ENCODE measurements at places on chromosomes 11 and 22.
A peak's percentile ranks its signal among the peaks of the same experiment; 100 is the strongest.

DNA sequence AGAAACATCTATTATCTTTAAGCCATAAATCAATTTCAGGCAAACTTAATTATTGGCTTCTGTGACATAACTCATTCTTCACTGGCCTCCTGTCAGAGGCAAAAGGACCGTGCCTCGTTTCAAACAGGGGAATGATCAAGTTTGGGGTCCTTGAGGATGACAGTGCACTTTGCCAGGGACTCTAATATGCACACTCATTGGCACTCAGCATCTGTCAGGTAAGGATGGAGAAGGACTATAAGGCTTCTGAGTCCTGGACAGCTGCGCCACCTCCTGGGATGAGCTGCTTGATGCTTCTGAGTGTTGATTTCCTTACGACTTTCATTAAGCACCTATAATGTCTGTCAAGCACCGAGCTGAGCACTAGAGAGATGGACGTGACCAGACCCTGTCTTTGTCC, 20.2 kb downstream of the BPIFC start:
- peak; percentile 19 for DNase-seq

GRCh38 chr11:106695506-106695905, 322.8 kb downstream of the GUCY1A2 start:
- DNase-seq, result no peak

GRCh38 chr11:82458147-82458546, 275.5 kb downstream of the FAM181B start:
- no peak for DNase-seq

GRCh38 chr11:86144846-86145245, 76.0 kb upstream of the PICALM start:
- DNase-seq, result no peak

GRCh38 chr22:32079130-32080089, 36.3 kb downstream of the SLC5A1 start:
- DNase-seq, result no peak

DNA sequence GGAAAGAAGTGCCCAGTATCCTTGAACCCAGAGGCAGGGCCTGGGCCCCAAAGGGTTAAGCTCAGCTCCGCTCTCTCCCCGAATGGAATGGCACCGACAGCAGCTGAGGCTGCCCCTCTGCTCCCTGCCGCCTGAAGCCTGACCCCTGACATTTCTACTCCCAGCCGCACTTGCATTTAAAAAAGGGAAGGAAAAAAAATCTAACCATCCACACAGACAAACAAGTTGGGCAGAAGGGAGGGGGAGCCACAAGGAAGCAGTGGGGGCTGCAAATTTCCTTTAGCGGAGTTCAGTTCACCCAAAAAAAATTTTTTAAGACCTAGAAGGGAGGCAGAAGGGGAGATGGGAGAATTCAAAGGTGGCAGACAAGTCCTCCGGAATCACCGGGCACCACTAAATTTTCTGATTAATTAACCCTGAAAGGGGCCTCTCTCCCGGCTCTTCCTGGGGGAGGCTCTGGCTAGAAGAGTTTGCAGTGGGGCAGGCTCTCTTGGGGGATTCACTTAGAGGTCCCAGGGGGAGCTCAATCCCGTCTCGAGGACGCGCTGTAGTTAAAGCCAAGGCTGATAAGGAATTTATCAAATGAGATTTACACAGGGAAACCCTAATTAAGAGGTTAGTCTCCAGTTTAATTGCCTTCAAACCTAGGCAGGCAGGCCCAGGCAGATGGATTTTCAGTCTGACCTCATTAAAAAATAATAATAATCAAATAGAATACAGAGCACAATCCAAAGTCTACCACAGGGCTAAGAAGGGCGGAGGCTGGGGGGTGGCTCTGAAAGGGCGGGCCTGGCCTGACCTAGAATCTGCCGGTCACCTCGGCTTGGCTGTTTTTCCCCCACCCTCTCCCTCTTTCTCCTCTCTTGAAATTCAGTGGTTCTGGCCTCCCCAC, 25.6 kb downstream of the MN1 start:
- DNase-seq, result no peak

- DNase-seq, result no peak
These were observed 101.7 kb downstream of the ABTB2 start for GRCh38 chr11:34256150-34256549.

DNA sequence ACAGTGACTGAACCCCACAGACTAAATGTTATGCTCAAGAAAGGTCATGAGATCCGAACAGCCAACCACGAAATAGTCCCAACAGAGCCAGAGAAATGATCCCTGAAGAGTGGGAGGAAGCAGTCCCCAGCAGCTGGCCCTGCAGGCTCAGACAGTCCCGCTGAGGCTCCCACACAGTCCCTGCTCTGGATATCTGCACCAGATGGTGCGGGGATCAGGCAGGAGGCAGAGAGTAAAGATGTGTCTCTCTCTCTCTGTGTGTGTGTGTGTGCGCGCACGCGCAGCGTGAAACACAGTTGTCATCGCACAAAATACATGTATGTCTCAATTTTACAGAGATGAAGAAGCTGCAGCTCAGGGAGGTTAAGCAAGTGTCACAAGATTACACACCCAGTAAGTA, 27.9 kb downstream of the GUCY1A2 start:
- no peak for DNase-seq

GRCh38 chr11:5992150-5992549, 5.4 kb upstream of the OR52L1 start:
- no peak for DNase-seq

GRCh38 chr11:117819096-117820040, 5.2 kb downstream of the FXYD2 start:
- no peak for DNase-seq

DNA sequence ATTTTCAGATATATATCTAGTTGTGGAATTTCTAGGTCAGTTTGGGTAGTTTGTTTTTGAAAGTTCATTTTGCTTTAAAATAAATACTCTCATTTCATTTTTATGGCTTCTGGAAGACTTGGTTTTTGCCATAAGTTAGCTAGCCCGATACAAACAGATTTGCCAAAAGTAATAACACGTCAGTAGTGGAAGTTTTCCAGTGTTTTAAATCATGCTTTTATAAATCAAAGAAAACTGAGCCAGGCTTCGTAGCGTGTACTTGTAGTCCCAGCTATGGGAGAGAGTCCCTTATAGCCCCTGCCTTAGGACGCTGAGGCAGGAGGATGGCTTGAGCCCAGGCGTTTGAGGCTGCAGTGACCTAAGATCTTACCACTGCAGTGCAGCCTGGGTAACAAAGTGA, 21.7 kb upstream of the MICALL1 start:
- no peak for DNase-seq

DNA sequence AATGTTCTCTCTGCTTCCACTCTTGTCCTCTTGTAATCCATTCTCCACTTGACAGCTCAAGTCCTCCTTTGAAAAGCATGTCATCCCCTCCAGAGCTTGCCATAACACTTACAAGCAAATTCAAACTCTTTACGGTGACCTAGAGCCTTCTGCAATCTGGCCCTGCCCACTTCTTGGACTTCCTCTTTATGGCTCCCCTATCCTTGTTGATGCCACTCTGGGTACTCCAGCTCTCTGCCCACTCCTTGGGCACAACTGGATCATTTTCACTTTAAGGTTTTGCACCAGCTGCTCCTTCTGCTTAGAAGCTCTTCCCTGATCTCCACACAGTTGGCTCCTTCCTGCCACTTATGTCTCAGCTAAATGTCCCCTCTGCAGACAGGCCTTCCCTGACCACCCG, 217.9 kb downstream of the DSCAML1 start:
- no peak for DNase-seq

DNA sequence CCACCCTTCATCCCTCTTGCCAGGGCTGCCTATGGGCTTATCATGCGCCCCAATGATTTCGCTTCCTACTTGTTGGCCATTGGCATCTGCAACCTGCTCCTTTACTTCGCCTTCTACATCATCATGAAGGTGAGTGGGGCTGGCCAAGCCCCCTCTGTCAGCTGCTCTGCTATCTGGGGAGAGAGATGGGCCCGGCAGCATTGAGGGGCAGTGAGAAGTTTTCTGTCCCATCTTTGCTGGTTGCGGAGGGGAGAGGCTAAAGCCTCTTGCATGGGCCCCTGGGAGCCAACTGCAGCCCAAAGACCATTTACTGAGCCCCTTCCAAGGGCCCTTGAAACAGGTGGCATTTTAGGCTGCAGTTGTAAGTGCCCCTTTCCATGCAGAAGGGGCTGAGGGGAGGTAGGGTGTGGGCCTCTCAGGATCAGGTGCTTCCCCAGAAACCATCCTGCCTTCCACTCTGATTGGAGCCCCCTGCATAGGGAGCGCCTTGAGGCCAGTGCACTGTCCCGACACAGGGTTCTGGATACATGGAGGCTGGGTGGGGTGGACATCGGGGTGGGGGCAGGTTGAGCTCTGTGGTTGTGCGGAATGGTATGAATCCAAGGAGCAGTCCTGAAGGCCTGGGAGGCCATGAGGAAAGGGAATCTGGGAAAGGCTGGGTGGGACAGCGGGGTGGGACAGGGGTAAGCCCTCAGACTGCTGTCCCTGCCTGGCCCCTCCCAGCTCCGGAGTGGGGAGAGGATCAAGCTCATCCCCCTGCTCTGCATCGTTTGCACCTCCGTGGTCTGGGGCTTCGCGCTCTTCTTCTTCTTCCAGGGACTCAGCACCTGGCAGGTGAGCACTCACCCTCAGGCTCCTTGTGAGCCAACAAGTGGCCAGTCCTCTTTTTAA, 5.8 kb upstream of the TAGLN start:
- DNase-seq, result no peak

DNA sequence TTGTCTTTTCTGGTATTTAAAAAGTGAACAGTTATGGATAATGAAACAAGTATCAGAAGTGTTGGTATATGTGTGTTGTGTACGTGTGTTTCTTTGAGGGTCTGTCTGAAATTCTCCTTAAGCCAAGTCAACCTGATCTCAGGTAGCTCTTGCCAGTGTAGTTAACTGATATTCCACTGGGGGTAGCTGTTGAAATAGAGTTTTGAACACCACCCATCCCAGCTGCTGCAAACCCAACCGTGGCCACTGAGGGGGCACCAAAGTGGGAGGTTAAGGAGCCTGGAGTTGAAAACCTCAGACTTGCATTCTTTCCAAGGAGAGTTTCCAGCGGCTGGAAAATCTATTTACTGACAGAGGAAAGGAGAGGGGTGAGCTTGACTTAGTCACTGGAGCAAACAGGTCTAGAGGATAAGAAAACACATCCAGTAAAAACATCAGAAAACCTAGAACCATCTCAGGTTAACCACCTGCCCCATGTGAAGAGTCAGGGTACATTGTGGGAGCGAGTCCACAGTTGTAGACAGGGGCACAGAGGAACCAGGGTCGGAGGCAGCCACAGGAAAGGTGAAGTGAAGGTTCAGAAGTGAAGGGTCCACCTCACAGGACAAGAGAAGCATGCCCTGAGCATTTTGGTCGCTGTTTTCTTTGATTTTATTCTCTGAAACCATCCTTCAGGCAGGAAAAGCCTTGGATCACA, 8.8 kb upstream of the CUL5 start:
- peak; percentile 47 for DNase-seq

DNA sequence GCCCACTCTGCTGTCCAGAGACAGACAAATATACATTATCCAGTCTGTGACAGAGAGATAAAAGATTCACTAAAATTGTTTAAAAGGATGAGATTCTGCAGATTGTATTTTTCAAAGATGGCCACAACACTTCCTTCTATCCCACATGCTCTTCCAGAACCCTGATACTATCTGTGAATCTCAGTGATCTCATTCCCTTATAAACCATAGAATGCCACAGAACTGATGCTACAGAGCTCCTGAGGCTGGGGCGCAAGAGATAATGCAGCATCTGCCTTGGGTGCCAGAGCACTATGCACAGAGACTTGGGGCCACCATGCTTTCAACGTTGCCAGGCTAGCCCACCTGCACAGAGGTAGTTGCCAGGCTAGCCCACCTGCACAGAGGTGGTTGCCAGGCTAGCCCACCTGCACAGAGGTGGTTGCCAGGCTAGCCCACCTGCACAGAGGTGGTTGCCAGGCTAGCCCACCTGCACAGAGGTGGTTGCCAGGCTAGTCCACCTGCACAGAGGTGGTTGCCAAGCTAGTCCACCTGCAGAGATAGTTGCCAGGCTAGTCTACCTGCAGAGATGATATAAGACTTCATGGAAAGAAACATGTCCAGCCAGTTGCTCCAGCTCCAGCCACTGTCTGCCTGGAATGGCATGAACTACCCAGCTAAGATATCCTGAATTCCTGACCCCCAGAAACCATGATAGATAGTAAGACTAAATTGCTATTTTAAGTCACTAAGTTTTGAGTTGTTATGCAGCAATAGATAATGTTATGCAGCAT, 17.6 kb upstream of the SEPTIN5 start:
- DNase-seq, result no peak

- DNase-seq, result no peak
These were observed 11.4 kb downstream of the DNAJB13 start for GRCh38 chr11:73962101-73962705.

DNA sequence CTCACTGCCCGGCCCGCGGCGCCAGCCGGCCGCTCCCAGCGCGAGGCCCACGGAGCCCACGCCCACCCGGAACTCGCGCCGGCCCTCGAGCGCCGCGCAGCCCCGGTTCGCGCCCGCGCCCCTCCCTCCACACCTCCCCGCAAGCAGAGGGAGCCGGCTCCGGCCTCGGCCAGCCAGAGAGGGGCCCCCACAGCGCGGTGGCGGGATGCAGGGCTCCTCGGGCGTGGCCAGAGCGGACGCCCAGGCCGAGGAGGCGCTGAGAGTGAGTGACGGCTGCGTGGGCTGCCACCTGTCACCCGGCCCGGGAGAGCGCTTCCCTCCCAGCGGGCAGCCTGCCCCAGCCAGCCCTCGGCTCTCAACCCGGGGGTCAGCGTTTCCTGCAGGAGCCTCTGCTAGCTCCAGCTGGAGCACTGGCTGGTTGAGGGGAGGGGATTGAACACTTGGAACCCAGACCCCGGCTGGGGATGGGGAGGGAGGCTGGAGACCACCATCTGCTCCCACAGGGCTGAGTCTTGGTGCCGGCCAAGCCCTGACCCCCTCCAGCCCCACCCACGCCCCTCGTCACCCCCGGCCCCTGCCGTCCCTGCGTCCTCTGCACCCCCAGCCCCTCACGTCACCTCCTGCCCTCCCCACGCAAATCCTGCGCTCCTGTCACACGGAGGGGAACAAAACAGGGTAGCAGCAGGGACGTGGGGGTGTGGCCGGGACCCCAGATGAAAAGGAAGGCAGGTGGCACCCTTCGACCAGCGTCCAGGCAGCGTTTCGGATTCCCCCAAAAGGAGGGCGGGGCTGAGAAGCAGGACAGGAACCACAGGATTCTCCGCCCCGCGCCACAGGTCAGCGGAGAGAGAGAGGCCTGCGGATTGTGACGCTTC, 157.0 kb downstream of the BRD1 start:
- DNase-seq, result no peak

DNA sequence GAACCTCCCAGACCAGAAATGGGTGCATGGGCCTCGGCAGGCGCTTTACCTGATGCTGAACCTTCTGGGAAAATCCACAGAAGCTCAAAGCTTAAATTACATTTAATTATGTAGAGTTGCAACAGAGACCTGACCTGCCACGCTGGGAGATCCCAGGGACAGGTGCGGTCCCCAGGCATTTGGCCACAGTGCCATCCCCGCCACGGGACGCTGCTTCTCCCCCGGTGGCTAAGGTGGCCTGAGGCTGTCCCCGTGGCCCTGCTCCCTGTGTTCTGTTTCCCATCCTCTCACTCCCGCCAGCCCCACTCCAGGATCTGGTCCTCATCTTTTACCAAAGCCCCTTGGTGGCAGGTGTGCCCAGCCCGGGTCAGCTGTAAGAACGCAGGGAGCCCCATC, 39.6 kb downstream of the GRAMD4 start:
- no peak for DNase-seq
